PC-3 (cell line): ENCODE measurements at places on chromosomes 4 and X.

DNA sequence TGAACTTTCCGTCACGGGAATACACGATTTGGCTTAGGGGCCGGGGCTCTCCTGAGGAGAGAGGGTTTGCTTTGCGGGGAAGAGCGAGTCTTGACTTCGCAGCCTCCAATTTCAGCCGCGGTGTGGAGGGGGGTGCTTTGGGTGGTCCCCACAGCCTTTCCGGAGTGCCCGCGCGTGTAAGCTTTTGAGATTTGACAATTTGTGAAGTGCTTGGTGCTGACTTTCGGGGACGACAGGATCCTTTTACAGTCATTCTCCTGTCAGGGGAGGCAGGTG, 355 bp downstream of the SCML1 start:
- no peak for DNase-seq

DNA sequence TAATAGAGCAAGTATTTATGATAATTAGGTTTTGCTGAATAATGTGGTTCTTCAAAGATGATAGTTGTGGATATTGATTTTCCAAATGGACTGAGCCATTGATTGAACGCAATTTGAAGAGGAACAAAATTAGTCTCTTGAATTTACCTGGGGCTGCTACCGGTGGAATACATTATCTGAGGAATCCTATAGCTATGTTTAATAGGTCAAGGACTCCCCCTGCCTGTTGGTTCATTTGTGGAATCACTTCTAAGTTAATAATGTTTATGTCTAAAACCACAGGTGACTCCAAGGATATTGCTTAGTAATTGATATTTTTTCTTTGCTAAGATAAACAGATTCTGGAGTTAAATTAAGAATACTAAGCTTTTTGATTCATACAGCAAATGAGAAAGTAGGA, 576.0 kb upstream of the PABPC4L start:
- DNase-seq, result peak; percentile 15

GRCh38 chrX:97863261-97863660, 979.6 kb downstream of the RPA4 start:
- no peak for DNase-seq

DNA sequence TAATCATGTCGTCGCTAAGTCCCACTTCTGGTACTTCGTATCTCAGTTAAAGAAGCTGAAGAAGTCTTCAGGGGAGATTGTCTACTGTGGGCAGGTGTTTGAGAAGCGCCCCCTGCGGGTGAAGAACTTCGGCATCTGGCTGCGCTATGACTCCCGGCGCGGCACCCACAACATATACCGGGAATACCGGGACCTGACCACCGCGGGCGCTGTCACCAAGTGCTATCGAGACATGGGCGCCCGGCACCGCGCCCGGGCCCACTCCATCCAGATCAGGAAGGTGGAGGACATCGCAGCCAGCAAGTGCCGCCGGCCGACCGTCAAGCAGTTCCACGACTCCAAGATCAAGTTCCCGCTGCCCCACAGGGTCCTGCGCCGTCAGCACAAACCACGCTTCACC, 11.3 kb downstream of the PNCK start:
- no peak for DNase-seq

DNA sequence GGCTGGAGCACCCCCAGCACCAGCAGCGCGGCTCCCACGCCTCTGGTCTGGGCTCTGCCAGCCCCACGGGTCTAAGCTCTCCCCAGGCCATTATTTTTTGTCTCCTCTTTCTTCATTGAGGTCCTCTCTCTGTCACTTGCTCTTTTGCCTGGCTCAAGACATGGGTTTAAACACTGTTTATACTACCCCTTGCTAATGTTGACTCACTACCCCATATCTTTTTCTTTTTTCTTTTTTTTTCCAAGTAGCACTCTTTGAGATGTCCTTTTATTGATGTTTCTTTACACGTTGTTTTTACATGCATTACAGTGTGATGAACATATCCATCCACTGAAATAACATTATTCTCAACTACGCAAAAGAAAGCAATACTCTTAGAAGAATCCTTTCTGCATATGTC, 1.7 kb upstream of the ERVMER34-1 start:
- no peak for DNase-seq

DNA sequence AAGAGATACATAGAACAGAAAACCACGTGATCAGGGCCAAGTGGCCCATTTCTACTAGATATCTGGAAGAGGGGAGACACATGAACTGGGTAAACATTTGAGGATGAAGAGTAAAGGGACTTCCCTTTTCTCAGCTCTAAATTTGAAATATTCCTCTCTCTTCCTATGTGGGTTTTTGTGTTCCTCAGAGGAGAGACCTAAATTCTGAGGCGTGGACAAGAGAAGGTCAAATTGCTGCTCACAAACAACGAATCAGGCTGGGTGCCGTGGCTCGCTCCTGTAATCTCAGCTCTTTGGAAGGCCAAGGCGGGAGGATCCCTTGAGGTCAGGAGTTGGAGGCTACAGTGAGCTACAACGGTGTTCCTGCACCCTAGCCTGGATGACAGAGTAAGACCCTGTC, 216.0 kb downstream of the PTTG2 start:
- DNase-seq, result no peak

DNA sequence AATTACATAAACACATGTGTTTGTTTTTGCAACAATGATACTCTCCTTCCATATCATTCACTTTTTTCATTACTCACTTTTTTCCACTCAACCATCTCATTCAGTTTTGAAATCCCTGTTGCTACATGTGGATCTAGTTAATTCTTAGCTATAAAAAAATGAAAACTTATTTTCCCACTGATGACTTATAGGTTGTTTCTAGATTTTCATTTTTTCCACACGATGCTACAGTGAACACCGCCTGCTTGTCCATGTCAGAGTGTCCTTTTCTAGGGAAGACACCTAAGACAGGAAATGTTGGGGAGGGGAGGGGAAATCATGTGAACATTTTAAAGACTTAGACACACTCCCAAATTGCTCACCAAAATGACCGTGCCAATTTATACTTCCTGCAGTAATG, 70.2 kb downstream of the SUPT20HL2 start:
- DNase-seq, result no peak

DNA sequence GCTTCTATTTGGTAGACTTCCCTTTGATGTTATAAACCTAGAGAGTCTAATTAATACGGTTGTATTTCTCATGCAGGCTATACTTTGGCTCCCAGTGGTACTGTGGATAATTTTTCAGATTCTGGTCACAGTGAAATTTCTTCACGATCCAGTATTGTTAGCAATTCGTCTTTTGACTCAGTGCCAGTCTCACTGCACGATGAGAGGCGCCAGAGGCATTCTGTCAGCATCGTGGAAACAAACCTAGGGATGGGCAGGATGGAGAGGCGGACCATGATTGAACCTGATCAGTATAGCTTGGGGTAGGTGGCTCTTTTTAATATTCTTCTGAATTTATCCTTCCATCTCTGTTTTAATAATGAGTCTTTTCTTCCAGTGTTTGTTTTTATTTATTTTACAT, 249.7 kb downstream of the RAPGEF2 start:
- DNase-seq, result no peak

DNA sequence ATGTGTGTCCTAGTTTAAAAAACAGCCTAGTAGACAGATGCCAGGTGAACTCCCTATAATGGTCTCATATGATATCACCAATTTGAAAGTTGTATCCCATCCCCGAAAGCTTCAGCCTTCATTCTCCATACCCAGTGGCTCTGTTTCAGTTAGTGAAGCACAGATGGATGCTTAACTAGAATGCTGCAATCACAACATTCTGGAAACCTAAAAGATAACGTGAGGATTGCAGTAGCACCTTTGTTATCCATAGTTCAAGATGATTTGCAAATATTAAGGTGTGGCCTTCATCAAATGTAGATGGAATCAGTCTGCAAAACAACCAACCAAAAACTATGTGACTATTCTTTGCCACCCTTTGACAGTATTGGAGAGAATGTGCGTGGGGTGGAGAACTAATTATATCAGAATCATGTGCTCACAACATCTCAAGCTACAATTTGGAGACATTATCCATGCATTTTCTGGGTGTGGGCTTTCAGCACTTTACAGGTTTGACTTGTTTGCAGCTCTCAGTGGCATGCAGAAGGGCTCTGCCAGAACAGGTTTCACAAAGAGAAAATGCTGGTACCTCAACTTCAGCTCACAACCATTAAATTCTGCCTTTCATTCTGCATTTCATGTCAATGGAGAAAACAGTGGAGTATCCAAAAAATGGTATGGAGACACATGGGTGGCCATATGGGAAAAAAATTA, 18.3 kb upstream of the PPID start:
- DNase-seq, result no peak

DNA sequence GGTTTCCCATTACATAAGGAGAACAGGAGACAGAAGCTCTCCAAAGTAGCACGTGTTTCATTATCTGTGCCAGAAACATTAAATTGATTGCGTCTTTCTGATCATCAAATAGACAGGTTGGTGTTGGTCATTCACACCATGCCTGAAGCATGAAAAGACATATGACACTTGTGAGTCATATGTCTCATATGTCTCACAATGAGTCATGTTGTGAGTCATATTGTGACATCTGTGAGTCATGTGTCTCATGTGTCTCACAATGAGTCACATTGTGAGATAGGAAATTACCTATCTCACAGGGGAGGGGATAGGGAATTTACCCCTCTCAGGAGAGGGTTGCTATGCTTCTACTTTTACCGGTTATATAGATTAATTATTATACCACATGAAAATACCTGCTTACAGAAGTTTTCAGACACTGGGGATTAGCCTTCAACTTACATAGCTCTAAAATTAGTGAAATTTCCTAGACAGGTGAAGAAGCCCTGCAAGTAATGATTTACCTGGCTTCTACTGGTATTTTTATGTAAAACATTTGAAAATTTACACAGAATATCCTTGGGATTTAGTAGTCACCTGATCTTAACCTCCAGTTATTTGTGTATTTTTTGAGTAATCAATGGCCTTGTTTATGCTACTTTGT, 80.8 kb downstream of the NPFFR2 start:
- peak; percentile 99 for DNase-seq

DNA sequence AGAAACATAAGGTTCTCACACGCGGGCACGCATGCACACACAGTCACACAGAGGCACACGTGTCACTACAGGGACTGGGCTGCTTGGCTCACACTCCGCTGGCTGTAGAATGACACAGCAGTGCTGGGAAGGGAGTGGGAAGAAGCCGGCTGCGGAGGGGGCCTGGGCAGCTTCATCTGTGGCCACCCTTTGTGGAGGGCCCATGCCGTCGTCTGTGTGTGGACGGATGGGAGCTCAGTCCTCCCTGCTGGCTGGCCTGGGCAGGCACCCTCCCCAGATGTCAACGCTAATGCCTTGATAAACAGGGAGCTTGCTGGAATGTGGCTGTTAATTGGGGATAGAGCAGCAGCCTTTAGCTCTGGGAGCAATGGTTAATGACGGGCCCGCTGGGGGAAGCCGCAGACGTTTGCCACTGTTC, 621.1 kb downstream of the BCOR start:
- no peak for DNase-seq

GRCh38 chrX:63686878-63687714, 97.9 kb downstream of the ARHGEF9 start:
- peak; percentile 68 for DNase-seq

DNA sequence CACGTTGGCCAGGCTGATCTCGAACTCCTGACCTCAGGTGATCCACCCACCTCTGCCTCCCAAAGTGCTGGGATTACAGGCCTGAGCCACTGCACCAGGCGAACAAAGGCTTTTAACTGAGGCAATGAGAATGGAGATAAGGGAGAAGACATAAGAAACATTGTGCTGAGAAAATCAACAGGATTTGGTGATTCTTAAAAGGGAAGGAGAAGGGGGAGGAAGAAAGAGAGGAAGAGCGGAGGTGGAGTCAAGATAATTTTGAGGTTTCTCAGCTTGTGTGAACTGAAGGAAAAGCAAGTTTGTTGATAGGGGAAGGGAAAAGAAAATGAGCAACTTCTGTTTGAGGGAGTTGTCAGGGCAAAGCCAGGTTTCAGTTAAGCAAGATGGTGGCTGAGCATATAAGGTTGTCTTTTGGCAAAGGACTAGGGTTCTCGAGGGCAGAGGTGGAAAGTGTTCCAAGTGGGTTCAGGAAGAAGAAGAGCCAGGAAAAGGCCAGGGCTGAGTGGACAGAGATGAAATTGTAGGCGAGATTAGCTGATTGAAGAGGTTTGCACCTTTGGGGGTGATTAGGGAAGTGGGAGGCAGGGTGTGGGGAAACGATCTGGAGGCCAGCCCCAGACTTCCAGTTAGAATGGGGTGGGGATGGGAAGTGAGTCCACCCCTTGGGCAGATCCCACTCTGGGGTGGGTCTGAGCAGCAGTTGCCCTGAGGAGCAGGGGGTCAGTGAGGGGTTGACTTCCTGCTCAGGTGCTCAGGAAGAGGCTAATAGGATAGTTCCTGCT, 7.8 kb downstream of the DOCK11 start:
- DNase-seq, result no peak
